ENCODE measurements at places on chromosomes 3 and 15. TPM values are rescaled to one million over a fixed set of nuclear protein-coding genes. Genes with fewer than 3 reads are reported as not detected.

DNA sequence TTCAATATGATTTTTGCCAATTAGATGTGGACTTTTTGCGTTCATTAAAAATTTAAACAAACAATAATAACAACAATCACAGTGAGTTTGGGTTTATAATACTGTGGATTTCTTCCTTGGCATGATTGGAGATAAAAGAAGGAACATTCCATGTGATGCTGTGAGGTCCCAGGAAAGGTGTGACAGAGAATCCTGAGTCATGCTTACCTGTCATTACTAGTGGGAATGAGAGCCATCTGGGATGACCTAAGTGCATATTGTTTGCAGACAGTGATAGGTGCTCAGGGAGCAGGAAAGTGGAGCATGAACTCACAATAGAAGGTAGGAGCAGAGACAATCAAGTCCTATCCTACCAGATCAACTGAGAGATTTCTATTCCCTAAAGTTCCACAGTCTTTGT is 766.5 kb upstream of the CFAP20DC start:
- no peaks in the 10 kb centered on the region for H3K27me3 ChIP-seq
- no peaks in the 10 kb centered on the region for H3K36me3 ChIP-seq
- H3K4me3 ChIP-seq: no peak overlapping the region
- H3K4me1 ChIP-seq: peaks cover 12% of the 10 kb centered on the region

- H3K4me1 ChIP-seq: peaks cover 34% of the 10 kb centered on the region
- DNase-seq: no peak
- H3K27me3 ChIP-seq: no peaks in the 10 kb centered on the region
- H3K27ac ChIP-seq: no peak overlapping the region
These were observed 560.8 kb downstream of the FOXP1 start for GRCh38 chr3:71022551-71023335.

DNA sequence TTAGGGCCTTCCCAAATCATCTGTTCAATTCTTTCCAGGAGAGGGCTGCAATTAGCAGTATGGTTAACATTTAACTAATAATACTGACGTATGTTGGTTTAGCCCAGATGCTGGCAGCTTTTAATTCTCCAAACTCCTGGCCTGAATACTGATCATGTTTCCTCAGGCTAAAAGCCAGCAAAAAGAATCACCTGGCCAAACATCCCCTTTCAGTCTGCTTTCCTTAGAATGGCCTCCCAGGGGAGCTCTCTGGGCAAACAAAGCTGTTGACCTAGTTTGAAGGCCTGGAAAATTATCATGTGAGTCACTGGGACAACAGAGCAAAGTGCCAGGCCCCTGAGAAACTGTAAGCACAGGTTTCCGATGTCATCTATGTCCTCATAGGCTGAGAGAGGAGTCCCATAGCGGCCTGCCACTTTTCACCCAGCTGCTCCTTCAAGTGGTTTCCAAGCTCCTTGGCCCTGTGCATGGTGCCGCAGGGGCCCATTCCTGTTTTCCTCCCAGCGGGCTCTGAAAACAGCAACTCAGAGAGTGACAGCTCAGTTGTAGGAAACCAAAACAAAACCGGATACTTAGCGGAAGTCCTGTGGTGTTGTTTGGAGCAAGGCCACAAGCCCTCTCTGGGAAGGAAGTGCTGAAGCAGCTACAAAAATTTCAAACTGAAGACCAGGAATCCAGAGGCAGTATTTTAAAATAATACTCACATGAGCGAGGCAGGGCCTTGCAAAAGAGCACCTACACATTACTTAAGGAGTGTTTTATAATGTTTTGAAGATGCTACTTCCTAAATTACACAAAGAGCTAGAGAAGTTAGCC is 36.5 kb upstream of the RAB11A start:
- H3K36me3 ChIP-seq: no peaks in the 10 kb centered on the region
- peak overlapping the region; percentile 86 for H3K27ac ChIP-seq
- DNase-seq: peak; percentile 96
- peak overlapping the region; percentile 19 for H3K4me3 ChIP-seq

- H3K4me3 ChIP-seq: no peak overlapping the region
- no peak overlapping the region for H3K27ac ChIP-seq
- DNase-seq: no peak
- H3K36me3 ChIP-seq: no peaks in the 10 kb centered on the region
- peaks cover 27% of the 10 kb centered on the region for H3K4me1 ChIP-seq
These were observed 19.4 kb downstream of the CA12 start for GRCh38 chr15:63362196-63362595.

DNA sequence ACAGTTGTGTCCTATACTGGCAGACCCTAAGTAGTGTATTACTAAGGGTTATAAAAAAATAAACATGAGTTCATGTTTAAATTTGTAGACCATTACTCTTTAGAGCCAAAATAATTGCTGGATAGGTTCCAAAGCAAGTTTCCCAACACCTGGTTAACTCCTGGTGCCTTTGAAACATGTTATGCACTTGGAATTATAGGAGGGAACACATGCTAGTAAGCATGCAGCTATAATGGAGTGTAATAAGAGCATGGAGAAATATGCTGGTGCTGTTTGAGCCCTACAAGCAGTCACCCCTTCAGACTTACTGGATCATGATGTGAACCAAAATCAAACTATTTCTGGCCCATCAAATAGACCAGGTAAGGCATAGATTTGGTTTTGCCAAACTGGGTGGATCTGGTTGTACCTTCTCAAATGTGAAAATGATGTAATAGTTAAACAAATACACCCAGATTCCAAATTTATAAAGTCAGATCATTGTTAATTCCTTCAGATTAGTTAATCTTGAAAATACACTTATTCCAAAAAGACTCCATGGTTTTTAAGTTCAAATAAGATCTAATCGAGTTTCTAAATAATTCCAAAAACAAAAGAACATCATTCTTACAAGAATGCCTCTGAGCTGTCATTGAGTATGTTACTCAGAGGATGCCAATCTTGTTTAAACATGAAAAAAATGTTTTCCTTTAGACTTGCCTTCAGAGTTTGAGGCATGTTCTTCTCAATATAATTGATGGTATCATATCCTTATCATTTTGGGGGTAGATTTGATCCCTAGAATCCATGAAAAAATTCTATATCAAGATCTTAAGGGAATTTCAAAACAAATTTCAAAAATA is 69.3 kb downstream of the LRRC28 start:
- DNase-seq: no peak
- no peak overlapping the region for H3K27ac ChIP-seq
- no peak overlapping the region for H3K4me3 ChIP-seq

DNA sequence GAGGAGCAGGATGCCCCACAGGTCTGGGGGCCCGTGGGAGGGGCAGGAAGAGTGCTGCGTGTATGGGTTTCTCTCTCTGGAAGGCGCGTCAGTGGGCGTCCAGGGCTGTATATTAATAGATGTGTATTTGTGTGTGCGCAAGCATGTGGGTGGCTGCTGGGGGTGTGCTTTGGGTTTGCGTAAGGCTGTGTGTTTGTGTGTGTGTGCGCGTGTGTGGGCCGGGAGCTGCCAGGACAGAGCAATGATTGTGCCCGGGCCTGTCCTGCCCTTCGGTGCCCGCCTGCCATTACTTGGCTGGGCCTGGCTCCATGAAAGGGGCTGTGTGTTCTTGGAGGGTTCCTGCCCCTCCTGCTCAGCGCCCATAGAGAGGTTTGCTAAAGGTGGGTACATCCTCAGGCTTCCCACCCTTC is 16.3 kb downstream of the CSPG4 start:
- H3K36me3 ChIP-seq: no peaks in the 10 kb centered on the region
- H3K27ac ChIP-seq: peak overlapping the region; percentile 87
- H3K4me3 ChIP-seq: no peak overlapping the region
- H3K4me1 ChIP-seq: peaks cover 85% of the 10 kb centered on the region

DNA sequence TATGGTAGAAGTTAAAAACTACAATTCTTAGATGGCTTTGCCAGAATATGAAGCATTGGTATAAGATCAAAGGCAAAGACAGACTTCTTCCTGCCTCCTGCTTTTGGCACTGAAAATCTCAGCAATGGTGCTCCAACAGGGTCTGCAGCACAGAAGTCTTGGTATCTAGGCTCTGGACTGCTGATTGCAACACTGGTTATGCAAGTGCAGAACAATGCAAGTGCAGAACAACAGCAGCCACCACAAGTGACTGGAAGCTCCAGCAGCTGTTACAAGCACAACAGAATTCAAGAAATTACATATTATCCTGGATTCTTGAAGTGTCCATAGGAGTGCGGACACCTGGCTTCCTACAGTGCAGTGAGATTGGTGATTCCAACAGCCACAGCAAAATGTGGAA is 33.7 kb downstream of the ZBTB20 start:
- H3K27ac ChIP-seq: no peak overlapping the region
- H3K27me3 ChIP-seq: no peaks in the 10 kb centered on the region
- H3K4me3 ChIP-seq: no peak overlapping the region
- H3K36me3 ChIP-seq: no peaks in the 10 kb centered on the region
- H3K4me1 ChIP-seq: no peaks in the 10 kb centered on the region

- peaks cover 49% of the 10 kb centered on the region for H3K4me1 ChIP-seq
- peak overlapping the region; percentile 78 for H3K27ac ChIP-seq
- DNase-seq: peak; percentile 95
- H3K4me3 ChIP-seq: no peak overlapping the region
These were observed 6.9 kb downstream of the GALNT15 start for GRCh38 chr3:16181361-16181760.

DNA sequence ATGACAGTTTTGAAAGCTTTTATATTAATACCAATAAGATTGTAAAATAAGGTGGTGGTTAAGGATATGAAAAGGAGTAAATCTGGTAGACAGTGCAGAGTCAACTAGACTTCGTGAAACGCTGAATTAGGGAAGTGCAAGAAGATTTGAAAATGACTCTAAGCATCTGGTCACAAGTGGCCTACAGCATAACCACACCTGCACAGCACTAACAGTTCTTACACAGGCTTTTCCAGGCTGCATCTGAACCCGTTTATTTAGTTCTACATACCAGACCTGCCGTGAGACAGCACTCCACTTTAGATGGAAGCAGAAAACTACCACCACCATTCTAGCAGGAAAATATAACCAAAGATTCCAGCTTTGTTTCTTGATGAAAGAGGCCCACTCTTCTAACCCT is 1.9 kb downstream of the DMXL2 start:
- H3K4me3 ChIP-seq: no peak overlapping the region
- no peak for DNase-seq
- H3K36me3 ChIP-seq: no peaks in the 10 kb centered on the region

DNA sequence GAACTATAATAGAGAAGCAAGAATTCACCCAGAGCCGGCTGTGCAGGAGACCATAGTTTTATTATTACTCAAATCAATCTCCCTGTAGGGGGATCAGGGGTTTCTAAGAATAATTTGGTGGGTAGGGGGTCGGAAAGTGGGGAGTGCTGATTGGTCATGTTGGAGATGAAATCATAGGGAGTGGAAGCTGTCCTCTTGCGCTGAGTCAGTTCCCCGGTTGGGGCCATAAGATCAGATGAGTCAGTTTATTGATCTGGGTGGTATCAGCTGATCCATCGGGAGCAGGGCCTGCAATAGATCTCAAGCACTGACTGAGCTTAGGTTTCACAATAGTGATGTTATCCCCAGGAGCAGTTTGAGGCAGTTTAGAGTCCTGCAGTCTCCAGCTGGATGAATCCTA is 97.0 kb upstream of the SNRPN start:
- no peak overlapping the region for H3K27ac ChIP-seq
- H3K4me3 ChIP-seq: no peak overlapping the region
- DNase-seq: no peak
- no peaks in the 10 kb centered on the region for H3K4me1 ChIP-seq
- H3K36me3 ChIP-seq: no peaks in the 10 kb centered on the region
- no peaks in the 10 kb centered on the region for H3K27me3 ChIP-seq

DNA sequence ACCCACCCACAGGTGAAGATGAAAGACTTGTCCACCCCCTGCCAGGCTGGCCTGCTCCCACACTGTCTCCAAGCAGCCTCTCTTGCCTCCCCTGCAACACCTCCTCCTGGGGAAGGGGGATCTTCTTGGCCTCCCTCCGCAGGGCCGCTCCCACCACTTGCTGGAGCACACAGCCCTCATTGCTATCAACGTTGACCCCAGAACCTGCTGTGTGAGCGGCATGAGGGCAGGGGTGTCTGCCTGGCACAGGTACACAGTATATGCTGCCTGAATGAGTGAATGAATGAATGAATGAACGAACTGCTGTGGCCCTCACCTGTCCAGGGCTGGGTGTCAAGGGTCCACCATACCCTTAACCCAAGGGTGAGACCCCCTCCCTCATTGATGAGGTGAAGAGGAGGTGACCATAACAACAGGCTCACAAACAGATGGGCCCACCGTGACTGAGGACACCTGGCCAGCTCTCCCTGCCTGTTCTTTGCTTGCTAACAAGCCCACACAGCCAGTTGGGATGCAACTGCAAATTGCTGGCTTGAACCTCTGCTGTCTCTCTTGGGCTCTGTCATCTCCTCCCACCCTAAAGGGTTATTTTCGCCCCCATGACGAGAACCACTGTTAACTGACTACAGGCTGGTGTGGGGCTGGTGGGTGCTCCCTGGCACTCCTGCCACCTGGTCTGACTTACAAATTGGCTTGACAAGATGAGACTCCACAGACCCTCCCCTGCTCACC is 22.5 kb downstream of the SLC41A3 start:
- peaks cover 24% of the 10 kb centered on the region for H3K4me1 ChIP-seq
- H3K4me3 ChIP-seq: no peak overlapping the region
- H3K27me3 ChIP-seq: no peaks in the 10 kb centered on the region
- H3K36me3 ChIP-seq: no peaks in the 10 kb centered on the region
- no peak for DNase-seq

DNA sequence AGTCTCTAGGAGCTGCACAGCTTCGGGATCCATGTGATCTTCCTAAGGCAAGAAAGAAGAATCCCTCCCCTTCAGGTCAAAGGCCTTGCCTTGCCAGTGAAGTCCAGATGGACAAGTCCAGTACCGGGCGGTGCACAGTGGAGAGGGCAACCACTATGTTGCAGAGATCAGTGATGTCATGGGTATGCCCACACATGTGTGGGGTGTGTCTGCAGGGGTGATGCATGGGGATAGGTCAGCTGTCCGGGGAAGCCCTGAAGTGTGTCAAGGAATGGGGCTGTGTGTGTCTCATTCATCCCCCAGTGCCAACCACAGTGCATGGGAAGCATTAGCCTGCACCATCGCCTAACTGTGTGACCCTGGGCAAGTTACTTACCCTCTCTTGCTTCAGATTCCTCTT is 66.5 kb downstream of the TLE3 start:
- H3K27me3 ChIP-seq: no peaks in the 10 kb centered on the region
- H3K4me3 ChIP-seq: no peak overlapping the region
- peaks cover 10% of the 10 kb centered on the region for H3K4me1 ChIP-seq

- no peaks in the 10 kb centered on the region for H3K36me3 ChIP-seq
- no peak overlapping the region for H3K4me3 ChIP-seq
- H3K27ac ChIP-seq: no peak overlapping the region
- H3K27me3 ChIP-seq: no peaks in the 10 kb centered on the region
These were observed 213.2 kb upstream of the DCBLD2 start for GRCh38 chr3:99114565-99115291.

DNA sequence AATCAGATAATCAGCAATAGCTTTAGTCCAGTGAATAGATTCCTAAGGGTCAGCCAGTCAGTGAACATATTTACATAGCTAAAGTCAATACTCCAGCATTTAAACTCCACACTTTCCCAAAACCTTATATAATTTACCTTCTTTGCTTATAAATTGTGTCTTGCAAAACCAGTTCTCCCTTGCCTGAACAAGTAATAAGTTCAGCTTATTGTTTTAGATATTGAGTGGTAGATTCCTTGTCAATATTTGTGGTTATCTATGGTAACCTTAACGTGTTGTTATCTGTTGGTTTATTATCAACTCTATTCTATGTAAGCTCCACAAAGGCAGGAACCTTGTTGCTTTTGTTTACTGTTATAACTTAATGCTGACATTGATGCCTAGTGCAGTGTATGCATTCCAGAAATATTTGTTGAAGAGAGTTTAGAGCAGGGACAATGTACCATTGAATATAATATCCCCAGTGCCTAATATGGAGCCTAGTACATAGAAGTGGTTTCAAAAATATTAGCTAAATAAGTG is 24.0 kb downstream of the PLSCR5 start:
- no peak for DNase-seq
- no peaks in the 10 kb centered on the region for H3K4me1 ChIP-seq
- H3K36me3 ChIP-seq: no peaks in the 10 kb centered on the region
- no peak overlapping the region for H3K27ac ChIP-seq

The TMC3 gene
- 2.7 TPM for total RNA-seq

The PRR20G gene
- total RNA-seq: not detected

The AHSG gene
- total RNA-seq: not detected

The IL5RA gene
- total RNA-seq: not detected

The CHRFAM7A gene
- not detected for total RNA-seq
